NCI-H345 (cell line): ENCODE measurements at places on chromosomes 3 and 15.

DNA sequence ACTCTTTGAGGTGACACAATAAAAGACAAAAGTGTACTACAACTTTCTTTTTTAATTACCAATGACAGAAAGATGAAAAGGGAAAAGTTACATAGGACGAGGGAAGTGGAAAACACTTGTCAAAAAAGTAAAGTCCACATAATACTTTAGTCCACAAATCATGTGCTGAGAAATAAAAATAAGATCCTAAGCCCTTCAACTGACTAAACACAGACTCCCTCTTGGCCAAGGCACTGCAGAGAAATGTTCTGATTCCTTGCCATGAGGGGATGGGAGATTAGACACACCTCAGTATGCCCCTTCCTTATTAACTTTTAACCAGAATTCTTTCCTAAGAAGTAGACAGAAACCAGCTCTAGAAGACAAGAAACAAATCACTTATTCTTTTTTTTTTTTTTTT, 59.5 kb upstream of the TGFBR2 start:
- no peak for DNase-seq

GRCh38 chr3:156151824-156152428, 31.5 kb downstream of the KCNAB1 start:
- DNase-seq: peak; percentile 54

DNA sequence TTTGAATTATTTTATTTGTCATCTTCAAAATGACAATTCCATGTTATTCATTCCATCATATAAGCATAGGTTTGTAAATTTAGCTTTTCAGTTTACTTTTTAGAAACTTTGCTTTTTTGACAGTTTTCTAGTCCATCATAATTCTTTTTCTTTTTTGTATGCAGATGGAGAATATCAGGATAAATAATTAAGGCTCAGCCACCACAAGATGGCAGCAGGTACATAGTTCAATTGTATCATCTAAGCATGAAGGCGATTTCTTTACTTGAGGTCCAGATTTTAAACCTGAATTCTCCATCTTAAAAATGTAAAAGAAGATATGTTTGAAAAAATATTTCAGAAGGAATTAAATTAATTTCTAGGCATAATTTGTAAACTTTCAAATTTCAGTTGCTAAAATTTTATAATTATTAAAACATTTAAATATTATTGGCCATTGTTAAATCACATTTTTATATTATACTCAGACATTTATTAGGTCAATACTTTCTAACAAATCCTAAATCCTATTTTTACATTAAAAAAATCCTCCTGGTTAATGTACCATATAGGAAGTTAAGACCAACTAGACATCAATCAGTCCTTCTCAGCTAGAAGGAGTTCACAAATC, 15.1 kb downstream of the PLSCR5 start:
- DNase-seq: peak; percentile 50

DNA sequence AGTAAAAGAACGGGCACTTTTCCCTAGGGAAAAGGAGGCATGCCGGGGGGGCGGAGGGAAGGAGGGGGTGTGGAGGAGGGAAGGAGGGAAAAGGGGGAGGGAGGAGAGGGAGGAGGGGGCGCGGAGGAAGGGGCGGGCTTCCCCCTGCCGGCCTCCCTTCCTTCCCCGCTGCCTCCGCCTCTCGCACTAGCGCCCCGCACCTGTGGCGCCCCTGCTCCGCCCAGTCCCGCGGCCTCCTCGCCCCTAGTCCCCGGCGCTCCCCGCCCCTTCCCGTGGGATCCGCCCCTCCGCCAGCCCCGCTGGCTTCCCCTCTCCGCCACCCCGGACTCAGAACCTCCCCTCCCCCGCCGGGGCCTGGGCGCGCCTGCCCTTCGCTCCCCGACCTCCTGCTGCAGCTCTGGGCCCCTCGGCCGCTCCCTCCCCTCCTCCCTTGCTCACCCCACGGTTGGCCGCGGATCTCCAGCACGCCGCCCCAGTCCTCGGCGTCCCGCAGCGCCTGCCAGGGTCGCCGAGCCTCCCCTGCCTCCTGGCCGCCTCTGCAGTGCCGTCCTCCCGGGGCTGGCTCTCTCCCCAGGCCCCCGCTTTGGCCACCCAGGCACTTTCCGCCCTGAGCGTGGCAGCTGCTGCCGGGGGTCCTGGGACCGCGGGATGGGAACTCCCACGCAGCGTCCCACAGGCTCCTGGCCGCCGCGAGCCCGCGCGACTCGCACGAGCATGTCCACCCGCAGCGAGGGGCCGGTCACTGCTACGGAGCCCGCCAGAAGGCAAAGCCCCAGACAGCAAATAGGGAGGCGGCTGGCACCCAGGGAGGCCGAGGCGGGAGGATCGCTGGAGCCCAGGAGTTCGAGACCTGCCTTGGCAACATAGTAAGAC, 147.4 kb downstream of the TJP1 start:
- DNase-seq: no peak

GRCh38 chr3:38163841-38164642, 1.3 kb upstream of the OXSR1 start:
- DNase-seq: no peak
